ENCODE measurements at places on chromosomes 1 and 21.

GRCh38 chr1:44696789-44697345 lies 22.4 kb downstream of the ARMH1 start:
- peak; percentile 51 for DNase-seq

- DNase-seq, result no peak
These were observed 2.4 kb downstream of the PLPP3 start for GRCh38 chr1:56576880-56577405.

DNA sequence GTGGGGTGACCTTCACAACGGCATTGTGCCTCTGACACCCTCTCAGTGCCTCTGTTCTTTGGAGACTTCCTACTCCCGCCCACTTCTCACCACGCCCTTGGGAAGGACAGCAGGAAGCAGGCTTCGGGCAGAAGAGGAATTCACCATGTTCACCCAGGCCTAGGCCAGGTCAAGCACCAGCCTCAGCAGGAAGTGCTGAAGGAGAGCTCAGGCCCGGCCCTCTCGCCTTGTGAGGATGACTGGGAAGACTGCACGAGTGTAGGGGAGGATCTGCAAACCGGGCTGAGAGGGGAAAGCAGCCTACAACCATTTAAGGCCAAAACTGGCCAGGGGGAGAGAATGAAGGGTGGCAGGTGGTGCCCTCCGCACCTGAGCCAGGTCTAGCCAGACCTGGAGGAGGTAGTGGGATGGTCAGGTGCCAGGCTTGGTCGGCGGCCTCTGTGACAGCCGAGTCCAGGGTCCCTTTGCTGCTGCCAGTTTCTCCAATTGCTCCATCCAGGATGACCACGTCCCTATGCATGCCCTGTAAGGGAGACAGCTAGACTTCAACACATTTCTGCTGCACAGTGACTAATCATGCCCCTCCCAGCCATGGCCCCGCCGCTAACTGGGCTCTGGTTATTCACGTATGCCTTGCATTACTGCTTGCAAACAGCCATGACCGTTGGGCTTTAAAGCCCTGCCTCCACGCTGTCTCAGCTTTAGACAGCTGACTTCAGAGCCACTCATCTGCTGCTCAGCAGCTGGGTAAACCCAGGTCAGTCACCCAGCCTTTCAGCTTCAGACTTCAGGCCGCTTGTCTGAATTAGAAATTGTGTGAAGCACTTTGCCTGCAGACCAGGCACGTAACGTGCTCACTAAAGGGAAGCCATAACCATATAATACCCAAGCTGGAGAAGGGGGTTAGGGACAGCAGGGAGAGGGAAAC lies 8.9 kb downstream of the MRTO4 start:
- DNase-seq, result no peak

DNA sequence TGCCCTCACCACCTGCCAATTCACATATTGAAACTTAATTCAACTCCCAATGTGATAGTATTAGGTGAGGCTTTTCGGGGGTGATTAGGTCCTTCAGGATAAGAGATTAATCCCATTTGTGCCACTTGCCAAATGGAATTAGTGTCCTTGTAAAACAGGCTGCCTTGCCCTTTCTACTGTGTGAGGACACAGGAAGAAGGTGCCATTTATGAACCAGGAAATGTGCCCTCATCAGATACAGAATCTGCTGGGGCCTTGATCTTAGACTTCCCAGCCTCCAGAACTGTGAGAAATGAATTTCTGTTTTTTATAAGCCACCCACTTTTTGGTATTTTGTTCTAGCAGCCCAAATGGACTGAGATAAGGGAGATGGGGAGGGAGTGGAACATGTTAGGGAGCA lies 39.1 kb upstream of the AGL start:
- no peak for DNase-seq

- peak; percentile 9 for DNase-seq
These were observed 44.3 kb downstream of the INAVA start for GRCh38 chr1:200938955-200939354.

- no peak for DNase-seq
These were observed 70.6 kb downstream of the FGGY start for GRCh38 chr1:59367301-59368007.

- no peak for DNase-seq
These were observed 8.4 kb downstream of the LUZP1 start for GRCh38 chr1:23159963-23160877.

- DNase-seq, result no peak
These were observed 508.8 kb upstream of the ZP4 start for GRCh38 chr1:238399558-238399957.

- no peak for DNase-seq
These were observed 17.5 kb downstream of the SLC45A3 start for GRCh38 chr1:205662791-205663190.
